ACHN (cell line): ENCODE measurements at places on chromosomes 5 and 9.

- DNase-seq, result no peak
These were observed 302.2 kb downstream of the ISL1 start for GRCh38 chr5:51685419-51685818.

DNA sequence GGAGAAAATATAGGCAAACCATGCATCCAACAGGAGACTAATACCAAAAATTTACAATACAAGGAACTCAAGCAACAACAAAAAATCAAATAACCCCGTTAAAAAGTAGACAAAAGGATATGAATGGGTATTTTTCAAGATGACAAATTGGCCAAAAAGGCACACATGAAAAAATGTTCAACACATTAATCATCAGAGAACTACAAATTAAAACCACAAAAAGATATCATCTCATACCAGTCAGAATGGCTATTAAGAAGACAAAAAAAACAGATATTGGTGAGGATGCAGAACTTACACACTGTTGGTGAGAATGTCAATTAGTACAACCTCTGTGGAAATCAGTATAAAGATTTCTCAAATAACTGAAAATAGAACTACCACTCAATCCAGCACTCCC, 35.0 kb downstream of the TEX10 start:
- DNase-seq, result no peak

DNA sequence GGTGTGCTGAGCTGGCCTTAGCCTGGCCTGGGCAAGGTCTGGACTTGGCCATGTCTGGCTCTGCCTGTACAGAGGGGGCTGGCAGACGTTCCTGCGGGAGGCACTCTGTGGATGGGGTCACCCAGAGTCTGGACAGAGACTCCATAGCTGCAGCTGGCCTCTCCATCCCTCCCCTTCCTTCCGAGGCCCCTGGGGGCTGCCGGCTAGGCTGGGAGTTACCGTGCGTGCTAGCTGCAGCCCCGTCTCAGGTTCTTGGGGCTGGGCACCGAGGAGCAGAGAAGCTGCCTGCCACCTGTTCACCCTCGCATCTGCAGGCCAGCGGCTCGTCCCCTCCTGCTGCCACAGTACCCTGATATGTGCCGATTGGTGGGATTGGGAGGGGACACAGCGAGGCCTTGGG, 63.4 kb downstream of the RXRA start:
- DNase-seq, result no peak

DNA sequence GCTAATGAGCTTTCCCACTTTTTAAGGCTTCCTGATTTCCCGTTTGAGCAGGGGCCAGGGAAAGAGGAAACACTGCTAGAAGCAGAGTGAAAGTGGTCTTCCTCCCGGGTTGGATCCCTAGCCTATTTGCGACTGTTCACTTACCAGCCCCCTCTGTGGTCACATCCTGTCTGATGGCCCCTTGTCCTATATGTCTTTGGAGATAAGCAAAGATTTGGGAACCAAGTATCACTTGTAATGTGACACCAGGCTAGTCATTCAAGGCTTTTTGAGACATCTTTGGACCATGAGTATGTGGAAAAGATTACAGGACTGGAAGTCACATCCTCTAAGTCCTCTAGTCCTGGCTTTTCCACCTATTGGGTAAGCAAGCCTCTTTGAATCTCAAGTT, 6.1 kb downstream of the DNAJB5 start:
- DNase-seq, result no peak
